HFFc6 (cell line): ENCODE measurements at places on chromosomes 12 and 14.

GRCh38 chr12:52633383-52633782 lies 15.0 kb upstream of the KRT73 start:
- no peak for DNase-seq
- H3K4me1 ChIP-seq, result no peaks in the 10 kb centered on the region
- no peak overlapping the region for H3K4me3 ChIP-seq
- H3K36me3 ChIP-seq, result no peaks in the 10 kb centered on the region
- no peak overlapping the region for H3K27ac ChIP-seq

DNA sequence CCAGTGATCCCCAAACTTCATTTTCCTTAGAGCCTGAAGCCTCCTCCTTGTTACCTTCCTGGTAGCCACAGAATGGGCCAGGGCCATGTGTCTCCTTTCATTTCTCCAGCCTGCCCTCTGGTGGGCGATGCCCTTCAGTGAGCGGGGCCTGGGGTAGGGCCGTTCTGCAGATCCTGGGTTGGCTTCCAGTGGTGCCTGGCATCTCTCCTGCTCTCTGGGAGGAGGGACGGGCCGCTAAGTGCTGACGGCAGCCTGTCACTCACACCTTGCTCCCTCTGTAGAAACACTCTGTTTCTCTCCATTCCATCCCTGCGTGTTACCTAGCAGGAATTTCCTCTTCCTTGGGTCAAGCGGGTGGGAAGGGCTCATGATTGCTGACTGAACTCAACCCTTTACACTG lies 232.1 kb downstream of the CACNA1C start:
- H3K4me3 ChIP-seq, result peak overlapping the region; percentile 72
- H3K27ac ChIP-seq, result peak overlapping the region; percentile 95
- H3K27me3 ChIP-seq, result peaks cover 3% of the 10 kb centered on the region; the same call in 1 of the 2 replicates
- peak; percentile 78 for DNase-seq
- peaks cover 81% of the 10 kb centered on the region for H3K4me1 ChIP-seq

DNA sequence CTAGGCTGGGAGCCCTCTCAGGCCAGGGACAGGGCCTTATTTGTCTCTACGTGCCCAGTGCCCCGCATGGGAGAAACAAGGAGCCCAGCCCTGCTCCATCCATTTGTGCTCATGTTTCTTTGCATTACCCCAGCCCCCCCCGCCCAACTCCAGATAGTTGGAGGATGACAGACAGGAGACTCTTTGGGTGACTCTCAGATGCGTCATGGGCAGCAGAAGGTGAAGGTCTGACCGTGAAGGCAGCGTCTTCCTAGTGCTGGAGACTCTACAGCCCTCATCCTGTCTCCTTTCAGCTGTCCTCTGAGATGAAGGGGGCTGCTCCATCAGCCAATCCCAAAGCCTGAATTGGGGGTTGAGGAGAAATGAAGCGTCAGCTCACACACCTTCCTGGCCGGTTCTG lies 283 bp upstream of the PSMB11 start:
- no peak overlapping the region for H3K4me3 ChIP-seq
- no peaks in the 10 kb centered on the region for H3K36me3 ChIP-seq

- H3K27me3 ChIP-seq, result peaks cover 58% of the 10 kb centered on the region
- DNase-seq, result no peak
- no peak overlapping the region for H3K27ac ChIP-seq
- H3K4me1 ChIP-seq, result peaks cover 16% of the 10 kb centered on the region
Observed at GRCh38 chr12:3319723-3320492, 171.1 kb upstream of the PRMT8 start.

GRCh38 chr12:70638639-70639360 lies 1.6 kb upstream of the PTPRB start:
- H3K36me3 ChIP-seq, result peaks cover 7% of the 10 kb centered on the region; the same call in 1 of the 2 replicates
- no peak overlapping the region for H3K27ac ChIP-seq
- H3K4me3 ChIP-seq, result no peak overlapping the region

DNA sequence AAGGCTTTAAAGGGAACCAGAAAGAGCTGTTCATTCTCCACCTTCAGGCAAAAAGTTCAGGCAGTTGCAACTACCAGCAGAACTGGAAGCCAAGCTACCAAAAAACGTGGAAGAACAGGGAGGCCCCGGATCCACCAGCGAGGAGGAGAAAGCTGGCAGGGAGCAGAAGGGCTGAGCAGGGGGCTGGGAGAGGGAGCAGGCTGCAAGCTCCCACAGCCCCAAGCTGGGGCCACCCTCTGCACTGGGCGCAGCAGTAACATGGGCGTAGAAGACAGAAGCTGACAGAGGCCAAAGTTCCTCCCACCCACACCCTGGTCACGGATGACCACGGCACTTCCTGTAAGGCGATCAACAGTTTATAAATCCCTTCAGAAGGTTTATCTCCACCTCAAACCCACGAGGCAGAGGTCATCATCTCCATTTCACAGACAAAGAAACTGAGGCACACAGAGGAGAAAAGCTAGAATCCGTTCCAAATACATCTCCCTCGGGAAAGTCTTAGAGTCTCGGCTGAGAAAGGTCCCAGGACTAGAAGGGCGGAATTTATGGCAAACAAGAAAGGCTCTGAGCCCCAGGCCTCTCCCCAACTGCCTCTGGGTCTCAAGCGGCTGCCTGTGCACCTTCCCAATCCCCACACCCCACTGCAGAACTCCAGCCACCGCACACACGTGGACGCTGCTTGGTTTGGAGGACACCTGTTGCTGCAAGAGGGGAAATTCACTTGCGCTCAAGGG lies 1.8 kb downstream of the CCDC85C start:
- DNase-seq, result peak; percentile 25
- no peaks in the 10 kb centered on the region; the same call in 1 of the 2 replicates for H3K27me3 ChIP-seq
- no peaks in the 10 kb centered on the region; the same call in 1 of the 2 replicates for H3K36me3 ChIP-seq
- H3K27ac ChIP-seq, result peak overlapping the region; percentile 72
- peaks cover 41% of the 10 kb centered on the region for H3K4me1 ChIP-seq
